ENCODE measurements at places on chromosomes 7 and 10.

DNA sequence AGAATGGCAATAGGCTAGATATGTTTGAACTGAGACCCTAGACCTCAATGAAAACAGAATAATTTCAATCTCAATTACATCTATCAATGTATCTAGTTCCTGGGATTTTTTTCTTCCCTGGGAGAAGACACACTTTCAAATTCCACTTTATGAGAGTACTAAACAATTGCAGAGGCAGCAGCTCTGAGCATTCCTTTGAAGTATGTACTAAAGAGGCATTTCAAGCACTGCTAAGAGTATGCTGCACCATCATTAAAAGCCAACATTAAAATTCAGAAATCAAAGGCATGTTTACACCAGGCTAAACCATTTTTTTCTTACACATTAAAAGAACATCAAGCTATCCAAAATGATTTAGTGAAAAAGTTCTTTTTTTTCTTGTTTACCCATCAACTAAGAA, 297.9 kb upstream of the CACNA2D1 start:
- DNase-seq, result no peak

- no peak for DNase-seq
Observed at GRCh38 chr7:100153708-100154535, 4.6 kb downstream of the TRAPPC14 start.

DNA sequence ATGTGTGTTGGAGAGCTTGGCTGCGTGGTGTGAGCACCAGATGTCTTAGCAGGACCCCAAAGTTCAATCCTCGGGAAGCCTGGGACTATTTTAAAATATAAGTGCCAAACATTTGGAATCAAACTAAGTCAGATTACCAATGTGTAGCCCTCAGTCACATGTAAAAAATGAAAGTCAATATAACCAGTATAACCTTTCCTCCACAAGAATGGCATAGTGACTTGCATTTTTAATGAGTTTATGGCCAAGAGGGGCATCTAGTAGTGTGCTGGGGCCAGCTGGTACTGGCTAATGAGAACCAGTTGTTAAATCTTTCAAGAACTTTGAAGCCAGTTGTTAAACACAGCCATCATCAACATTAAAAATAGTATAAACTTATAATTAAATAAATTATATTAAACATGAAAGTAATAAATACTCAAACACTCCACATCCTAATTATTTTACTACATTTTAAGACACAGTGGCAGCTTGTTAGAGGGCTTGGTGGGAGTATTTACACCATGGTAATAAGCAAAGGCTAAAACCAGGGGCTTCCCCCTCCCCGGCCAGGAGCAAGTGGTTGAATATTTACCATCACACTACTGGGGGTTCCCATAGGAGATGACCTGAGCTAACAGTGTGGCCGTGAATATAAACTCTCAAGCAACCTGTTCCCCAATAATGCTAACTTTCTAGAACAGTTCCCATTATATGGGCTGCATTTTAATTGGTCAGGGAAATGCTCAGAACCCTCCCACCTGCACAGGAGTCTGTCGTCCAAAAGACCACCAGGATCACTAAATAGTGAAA, 7.9 kb upstream of the FAM170B start:
- DNase-seq, result no peak

DNA sequence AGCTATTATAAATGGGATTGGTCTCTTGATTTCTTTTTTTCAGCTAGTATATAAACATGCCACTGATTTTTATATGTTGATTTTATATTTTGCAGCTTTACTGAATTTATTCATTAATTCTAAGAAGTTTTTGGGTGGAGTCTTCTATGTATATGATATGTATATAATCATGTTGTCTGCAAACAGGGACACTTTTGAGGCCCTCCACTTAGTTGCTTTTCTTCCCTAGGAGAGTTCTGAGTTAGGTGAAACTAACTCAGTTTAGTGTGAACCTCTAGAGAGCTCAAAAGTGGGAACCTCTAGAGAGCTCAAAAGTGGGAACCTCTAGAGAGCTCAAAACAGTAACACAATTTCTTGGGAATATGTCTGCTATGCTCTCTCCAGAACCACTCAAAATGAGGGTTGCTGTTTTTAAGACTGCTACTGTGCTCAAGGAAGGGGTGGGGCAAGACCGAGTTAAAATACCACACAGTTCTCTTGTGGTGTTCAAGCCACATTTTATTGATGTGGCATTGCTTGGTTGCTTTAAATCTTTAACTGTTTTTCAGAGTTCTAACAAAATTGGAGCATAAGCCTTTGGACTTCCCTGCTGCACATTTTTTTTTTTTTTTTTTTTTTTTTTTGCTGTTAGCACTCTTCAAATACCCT, 13.2 kb downstream of the CCDC7 start:
- DNase-seq, result no peak

GRCh38 chr10:30436191-30436611, 2.2 kb downstream of the MAP3K8 start:
- no peak for DNase-seq

GRCh38 chr7:3380886-3381685, 80.0 kb downstream of the SDK1 start:
- no peak for DNase-seq

DNA sequence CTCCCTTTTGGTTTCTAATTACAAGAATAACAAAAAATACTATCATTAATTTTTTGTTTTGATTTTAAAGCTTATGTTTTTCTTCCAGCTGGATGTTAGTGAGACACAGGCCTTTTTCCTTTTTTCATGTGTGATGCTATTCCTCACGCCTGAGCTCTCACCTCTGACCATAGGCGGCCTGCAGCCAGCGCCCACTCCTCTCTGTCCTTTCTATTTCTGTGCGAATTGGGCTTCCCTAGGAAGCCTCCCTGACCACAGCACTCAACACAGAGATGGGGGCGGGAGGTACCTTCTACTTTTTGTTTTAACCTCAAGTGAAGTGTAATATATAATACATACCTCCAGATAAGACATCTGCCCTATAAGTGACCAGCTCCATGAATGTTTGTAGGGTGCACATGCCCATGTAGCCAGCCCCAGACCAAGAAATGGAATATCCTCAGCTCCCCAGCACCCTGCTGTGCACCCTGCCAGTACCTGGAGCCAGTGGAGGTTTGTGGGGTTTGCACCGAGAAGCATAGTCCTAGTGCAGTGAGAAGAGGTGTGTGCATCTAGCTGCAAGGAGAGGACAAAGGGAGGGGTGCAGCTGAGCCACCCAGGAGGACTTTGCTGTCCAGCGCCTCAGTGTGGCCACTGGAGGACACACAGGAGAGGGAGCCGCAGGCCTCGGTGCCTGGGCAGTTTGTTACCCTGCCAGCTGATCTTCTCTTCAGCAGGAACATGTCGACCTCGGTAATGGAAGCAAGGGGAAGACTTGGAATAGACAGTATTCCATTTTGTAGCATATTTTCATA, 38.5 kb downstream of the BNIP3 start:
- DNase-seq, result no peak

DNA sequence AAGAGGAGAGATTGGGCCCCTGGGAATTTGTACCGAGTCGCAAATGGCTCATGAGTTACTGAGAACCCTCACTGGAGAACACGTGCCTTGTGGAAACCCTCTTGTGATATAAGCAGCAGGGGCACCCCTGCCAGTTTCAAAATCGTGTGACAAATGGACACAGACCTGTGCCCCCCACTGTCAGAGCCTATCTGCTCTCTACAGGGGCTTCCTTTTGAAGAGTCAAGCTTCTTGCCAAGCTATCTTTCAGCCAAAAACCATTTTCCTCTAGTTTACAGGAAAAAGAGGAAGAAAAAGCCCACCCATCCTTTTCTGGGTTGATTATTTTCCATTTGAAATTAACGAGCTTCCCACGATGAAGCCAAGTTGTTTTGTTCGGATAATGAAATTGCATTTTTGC, 64.1 kb upstream of the MPP7 start:
- no peak for DNase-seq

All from NCI-H345 (cell line).